ENCODE measurements at places on chromosomes 4 and X. TPM values are rescaled to one million over a fixed set of nuclear protein-coding genes. Genes with fewer than 3 reads are reported as not detected.

GRCh38 chrX:12955882-12956703 lies 18.8 kb upstream of the TMSB4X start:
- H3K27ac ChIP-seq: peak overlapping the region; percentile 98
- peak overlapping the region; percentile 83 for H3K4me3 ChIP-seq
- H3K4me1 ChIP-seq: peaks cover 68% of the 10 kb centered on the region
- H3K36me3 ChIP-seq: no peaks in the 10 kb centered on the region
- no peaks in the 10 kb centered on the region for H3K27me3 ChIP-seq

- DNase-seq: no peak
- H3K4me3 ChIP-seq: peak overlapping the region; percentile 98
- peaks cover 9% of the 10 kb centered on the region for H3K36me3 ChIP-seq
- peak overlapping the region; percentile 98 for H3K27ac ChIP-seq
These were observed 958 bp downstream of the CUL4B start for GRCh38 chrX:120559804-120560203.

DNA sequence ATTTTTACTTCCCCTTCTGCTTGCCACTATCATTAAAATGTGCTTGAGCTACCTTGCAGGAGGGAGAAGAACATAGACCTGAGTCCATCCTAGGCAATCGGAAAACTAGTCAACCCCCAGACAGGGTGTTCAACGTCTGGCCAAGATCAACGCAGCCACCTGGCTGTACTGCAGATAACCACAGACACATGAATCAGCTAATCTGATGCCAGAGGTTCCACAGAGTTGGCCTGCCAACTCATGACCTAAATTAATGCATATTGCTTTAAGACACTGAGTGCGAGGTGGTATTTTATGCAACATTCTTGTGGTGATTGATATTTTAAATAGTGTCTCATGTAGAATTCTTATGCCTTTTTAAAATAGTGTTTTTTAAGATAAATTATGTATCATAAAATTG lies 1283.8 kb upstream of the PABPC4L start:
- H3K36me3 ChIP-seq: no peaks in the 10 kb centered on the region
- no peaks in the 10 kb centered on the region for H3K27me3 ChIP-seq
- H3K4me1 ChIP-seq: no peaks in the 10 kb centered on the region
- no peak overlapping the region for H3K4me3 ChIP-seq

DNA sequence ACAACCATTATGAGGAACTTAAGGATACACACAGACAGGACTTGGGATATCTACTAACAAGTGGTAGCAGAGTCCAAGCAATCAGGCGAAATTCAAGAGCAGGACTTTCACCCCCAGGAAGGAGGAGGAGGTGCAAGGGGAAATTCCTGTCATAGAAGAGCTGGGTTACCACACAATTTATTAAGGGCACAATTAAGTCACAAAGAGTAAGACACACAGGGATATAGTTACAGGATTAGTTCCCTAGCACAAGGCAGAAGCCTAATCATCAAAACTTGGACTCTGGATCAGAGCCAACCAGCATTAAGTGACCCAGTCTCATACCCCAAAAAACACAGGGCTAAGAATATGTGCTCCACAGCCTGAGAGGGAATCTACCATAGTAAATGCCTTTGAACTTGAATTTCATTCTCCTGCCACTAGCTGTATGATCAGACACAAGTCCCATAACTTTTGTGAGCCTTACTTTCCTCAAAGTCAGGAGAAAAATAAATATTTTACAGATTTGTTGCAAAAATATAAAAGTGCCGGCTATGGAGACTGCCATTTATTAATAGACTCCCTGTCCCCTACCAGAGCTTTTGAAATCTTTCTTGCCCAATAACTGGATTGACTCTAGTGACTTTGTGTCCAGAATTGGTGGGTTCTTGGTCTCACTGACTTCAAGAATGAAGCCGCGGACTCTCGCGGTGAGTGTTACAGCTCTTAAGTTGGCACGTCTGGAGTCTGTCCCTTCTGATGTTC lies 87.0 kb downstream of the SYNPO2 start:
- H3K36me3 ChIP-seq: no peaks in the 10 kb centered on the region
- no peak for DNase-seq
- H3K27ac ChIP-seq: no peak overlapping the region
- no peaks in the 10 kb centered on the region for H3K27me3 ChIP-seq

GRCh38 chr4:120616-121015 lies 3.7 kb upstream of the ZNF718 start:
- no peak overlapping the region for H3K27ac ChIP-seq
- peaks cover 28% of the 10 kb centered on the region for H3K36me3 ChIP-seq
- no peak overlapping the region for H3K4me3 ChIP-seq
- peaks cover 22% of the 10 kb centered on the region for H3K4me1 ChIP-seq
- no peak for DNase-seq
- H3K27me3 ChIP-seq: no peaks in the 10 kb centered on the region

DNA sequence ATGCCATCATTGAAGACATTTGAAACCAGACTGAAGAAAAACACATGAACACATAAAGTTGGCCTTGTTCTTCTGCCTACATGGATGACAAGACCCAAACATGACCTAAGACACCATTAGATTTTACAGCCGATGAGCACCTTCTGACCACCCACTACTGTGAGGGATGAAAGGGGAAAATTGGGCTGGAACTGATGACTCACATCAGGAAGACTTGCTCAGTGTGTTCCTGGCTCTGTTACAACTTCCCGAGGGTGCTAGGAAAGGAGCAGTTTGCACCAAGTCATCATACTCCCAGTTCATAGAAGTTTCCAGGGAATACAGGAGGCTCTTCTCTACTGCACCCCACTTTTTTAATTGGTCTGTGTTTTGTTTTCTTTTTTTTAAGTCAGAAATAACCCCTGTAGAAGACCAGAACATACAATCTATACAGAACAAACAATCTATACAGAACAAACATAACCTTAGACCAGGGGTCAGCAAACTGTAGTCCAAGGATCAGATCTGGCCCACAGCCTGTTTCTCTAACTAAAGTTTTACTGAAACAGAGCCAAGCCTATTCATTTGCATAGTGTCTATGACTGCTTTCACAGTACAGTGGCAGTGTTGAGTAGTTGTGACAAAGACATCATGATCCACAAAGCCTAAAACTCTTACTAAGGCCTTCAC lies 25.3 kb downstream of the BTC start:
- no peak overlapping the region for H3K27ac ChIP-seq
- no peaks in the 10 kb centered on the region for H3K36me3 ChIP-seq
- H3K4me3 ChIP-seq: no peak overlapping the region

DNA sequence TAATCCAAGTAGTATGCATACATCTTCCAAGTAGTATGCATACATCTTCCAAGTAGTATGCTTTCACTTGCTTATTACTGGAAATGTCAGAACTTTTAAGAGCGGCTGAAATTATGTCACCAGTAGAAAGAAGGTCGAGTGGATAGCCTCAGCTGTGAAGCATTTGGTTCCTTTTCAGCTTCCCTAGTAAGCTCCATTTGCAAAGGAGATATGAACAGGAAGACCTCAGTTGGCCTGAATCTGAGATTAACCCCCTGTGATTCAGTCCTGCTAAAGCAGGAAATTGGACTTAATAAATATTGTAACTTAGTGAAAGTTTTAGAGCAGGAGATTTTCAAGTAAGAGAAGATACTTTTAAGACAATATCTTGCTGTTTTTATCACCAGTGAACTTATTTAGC lies 48.1 kb downstream of the PCDH7 start:
- no peak for DNase-seq
- no peaks in the 10 kb centered on the region for H3K4me1 ChIP-seq
- H3K27me3 ChIP-seq: no peaks in the 10 kb centered on the region
- H3K36me3 ChIP-seq: no peaks in the 10 kb centered on the region
- H3K4me3 ChIP-seq: no peak overlapping the region

- no peak overlapping the region for H3K27ac ChIP-seq
- H3K27me3 ChIP-seq: no peaks in the 10 kb centered on the region
- no peaks in the 10 kb centered on the region for H3K4me1 ChIP-seq
- DNase-seq: no peak
These were observed 595.9 kb downstream of the SMARCA1 start for GRCh38 chrX:128927363-128927762.

GRCh38 chrX:147680251-147680650 lies 231.5 kb upstream of the FMR1 start:
- H3K27ac ChIP-seq: no peak overlapping the region
- DNase-seq: no peak
- H3K4me3 ChIP-seq: no peak overlapping the region

DNA sequence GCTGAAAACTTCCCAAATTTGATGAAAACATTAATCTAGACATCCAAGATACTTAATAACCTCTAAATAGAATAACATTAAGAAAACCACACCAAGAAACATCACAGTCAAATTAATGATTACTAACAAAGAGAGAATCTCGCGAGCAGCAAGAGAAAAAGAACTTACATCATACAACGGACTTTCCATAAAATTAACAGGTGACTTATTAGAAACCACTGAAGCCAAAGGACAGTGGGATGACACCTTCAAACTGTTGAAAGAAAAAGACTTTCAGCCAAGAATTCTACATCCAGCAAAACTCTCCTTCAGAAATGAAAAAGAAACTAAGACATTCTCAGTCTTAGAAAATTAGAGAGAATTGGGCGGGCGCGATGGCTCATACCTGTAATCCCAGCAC lies 232.0 kb downstream of the SNCA start:
- no peak overlapping the region for H3K4me3 ChIP-seq
- no peaks in the 10 kb centered on the region for H3K4me1 ChIP-seq
- DNase-seq: no peak
- H3K27ac ChIP-seq: no peak overlapping the region

- no peaks in the 10 kb centered on the region for H3K36me3 ChIP-seq
- no peaks in the 10 kb centered on the region for H3K27me3 ChIP-seq
- H3K4me3 ChIP-seq: no peak overlapping the region
- DNase-seq: no peak
- H3K4me1 ChIP-seq: no peaks in the 10 kb centered on the region
These were observed 233.5 kb upstream of the GYPA start for GRCh38 chr4:144374065-144374464.

- H3K36me3 ChIP-seq: no peaks in the 10 kb centered on the region
- no peak overlapping the region for H3K4me3 ChIP-seq
- no peak overlapping the region for H3K27ac ChIP-seq
- no peak for DNase-seq
These were observed 288.2 kb downstream of the IL1RAPL2 start for GRCh38 chrX:104854188-104854587.

DNA sequence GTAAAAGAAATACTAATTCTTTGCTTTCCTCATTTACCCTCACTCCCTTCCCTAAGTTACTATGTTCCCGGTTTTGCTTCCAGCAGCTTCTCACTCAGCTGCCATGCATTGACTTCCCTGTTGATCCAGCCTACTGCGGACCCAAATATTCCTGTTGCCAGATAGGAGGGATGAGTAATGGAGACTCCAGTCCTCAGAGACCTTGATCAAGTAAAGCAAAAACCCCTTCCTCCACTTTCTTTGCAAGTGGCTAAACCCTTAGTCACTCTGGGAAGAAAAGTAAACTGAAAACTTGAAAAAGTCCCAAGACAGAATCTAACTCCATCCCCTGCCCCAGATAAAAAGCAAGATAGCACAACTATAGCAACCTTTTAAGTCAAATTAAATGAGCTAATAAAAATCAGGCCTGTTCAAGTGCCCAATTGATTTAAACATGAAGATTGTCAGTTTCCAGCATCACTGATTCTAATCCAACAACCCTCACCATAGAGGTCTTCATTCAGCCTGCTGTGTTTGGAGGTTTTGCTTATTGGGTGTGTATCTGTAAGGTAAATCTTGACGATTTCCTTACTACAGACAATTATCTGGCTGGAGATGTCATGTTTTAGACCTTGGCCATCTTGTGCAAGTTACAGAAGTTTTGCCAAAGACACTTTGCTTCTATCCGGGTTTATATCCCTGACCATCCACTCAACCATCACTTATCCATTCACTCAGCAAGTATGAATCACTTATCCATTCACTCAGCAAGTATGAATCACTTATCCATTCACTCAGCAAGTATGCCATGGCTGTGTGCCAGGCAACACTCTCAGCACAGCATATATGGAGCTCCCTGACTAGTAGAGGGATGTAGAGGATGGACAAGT lies 17.6 kb downstream of the FGFBP1 start:
- peak; percentile 23 for DNase-seq
- no peaks in the 10 kb centered on the region for H3K36me3 ChIP-seq
- no peak overlapping the region for H3K4me3 ChIP-seq
- H3K4me1 ChIP-seq: no peaks in the 10 kb centered on the region

- H3K36me3 ChIP-seq: peaks cover 11% of the 10 kb centered on the region
- peak overlapping the region; percentile 99 for H3K27ac ChIP-seq
- peaks cover 81% of the 10 kb centered on the region for H3K4me1 ChIP-seq
- H3K27me3 ChIP-seq: no peaks in the 10 kb centered on the region
These were observed 17.3 kb downstream of the STIM2 start for GRCh38 chr4:26877961-26878360.

DNA sequence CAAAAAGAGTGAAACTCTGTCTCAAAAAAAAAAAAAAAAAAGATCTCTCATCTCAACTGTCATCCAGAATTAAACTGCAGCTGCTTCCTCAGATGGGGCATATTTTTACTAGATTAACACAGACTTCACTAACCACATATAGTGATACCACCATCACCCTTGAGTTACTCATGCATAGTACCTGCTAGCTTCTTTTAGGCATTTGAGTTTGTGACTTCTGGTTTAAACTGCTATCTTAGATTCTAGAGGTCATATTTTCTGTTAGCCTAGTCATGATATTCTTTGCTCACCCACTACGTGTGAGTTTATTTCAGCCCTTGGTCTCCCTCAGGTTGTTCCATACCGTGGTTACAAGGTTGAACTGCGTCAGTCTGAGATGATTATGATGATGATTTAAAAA lies 154.9 kb upstream of the BMP3 start:
- no peaks in the 10 kb centered on the region for H3K36me3 ChIP-seq
- H3K27ac ChIP-seq: no peak overlapping the region
- no peaks in the 10 kb centered on the region for H3K27me3 ChIP-seq
- no peak for DNase-seq

The MTHFD2L gene
- total RNA-seq: 4.8 TPM

The NDST3 gene
- not detected for total RNA-seq

The MMRN1 gene
- 0.10 TPM for total RNA-seq
